Esophagus squamous epithelium (tissue), 5 donors: ENCODE measurements at places on chromosomes 4 and X.

GRCh38 chrX:40855411-40855810 lies 120.1 kb upstream of the MED14 start:
- DNase-seq: no peak

GRCh38 chr4:176377780-176378179 lies 58.0 kb downstream of the SPCS3 start:
- no peak for DNase-seq

GRCh38 chrX:111503485-111503993 lies 7.9 kb upstream of the SERTM2 start:
- no peak for DNase-seq

- DNase-seq: no peak
These were observed 67.7 kb downstream of the MCF2 start for GRCh38 chrX:139640259-139640658.

DNA sequence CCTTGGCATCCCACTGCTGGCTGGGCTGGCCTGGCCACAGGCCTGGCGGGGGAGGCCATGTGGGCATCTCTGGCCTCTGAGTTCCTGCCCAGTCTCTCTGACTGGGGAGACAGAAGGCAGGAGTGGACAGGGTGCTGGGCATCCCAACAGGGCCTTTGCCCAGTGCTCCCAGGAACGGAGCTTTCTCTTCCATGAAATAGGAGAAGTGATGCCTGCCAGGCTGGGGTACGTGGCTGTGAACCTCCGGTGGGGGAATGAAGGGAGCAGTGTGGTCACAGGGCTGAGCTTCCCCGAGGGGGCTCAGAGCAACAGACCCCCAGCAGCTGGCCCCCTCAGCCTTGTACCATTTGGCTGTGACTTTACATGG lies 40.4 kb upstream of the HMX1 start:
- DNase-seq: no peak

GRCh38 chrX:110301194-110301593 lies 16.7 kb downstream of the AMMECR1 start:
- no peak for DNase-seq

DNA sequence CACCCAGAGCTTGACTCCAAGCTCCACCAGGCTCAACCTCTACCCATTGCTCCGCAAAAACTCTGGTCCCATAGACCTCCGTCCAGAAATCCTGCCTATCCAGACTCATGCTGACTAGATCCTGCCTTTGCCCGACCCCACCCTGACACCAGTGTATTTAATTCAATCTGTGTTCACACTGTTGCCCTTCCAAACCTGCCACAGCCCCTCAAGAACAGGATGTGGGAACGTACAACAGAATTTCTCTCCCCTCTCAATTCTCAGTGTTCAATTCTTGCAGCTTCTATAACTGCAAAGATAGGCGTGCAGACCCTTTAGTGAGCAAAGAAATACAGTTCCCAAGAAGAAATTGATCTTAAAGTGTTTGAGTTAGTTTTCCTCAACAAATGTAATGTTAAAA lies 154.2 kb upstream of the FRG1 start:
- no peak for DNase-seq

- no peak for DNase-seq
These were observed 42.2 kb upstream of the DHRSX start for GRCh38 chrX:2542826-2543521.

GRCh38 chr4:71184195-71184781 lies 154.5 kb upstream of the SLC4A4 start:
- DNase-seq: no peak

- no peak for DNase-seq
These were observed 150.6 kb upstream of the SLC4A4 start for GRCh38 chr4:71188156-71188640.

DNA sequence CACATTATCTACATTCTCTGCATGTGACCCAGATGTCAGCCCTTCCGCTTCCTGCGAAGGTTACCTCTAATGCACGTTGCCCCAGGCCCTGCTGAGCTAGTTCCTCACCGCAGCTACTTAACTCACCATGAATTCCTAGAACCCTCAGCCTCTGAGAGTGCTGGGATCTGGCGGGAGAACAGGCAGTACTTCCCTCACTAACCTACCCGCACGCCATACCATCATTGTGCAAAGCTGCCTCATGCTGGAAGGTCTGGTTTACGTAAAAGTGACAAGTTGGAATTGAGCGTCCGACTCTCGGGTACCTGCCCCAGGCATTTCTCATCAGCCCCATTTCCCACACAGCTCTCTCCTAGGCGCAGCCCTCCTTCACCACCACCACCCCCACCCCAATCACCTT lies 6.3 kb downstream of the SLC25A4 start:
- DNase-seq: no peak

DNA sequence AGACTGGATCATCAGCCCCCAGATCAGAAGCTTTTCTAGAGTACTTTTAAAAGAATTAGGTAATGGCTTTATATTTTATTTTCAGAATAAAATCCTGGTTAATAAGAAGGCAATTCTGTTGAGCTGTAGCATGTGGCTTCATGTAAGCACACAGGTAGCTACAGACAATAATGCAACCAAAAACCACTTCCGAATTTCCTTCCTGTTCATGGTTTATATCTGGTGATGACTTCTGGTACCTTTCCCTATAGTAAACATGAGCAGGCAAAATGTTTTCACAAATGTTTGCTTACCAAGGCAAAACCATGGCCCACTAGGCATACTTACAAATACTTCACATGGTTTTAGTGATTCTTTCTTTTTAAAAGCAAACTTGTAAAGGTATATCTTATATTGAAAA lies 144.6 kb downstream of the CDS1 start:
- DNase-seq: no peak

DNA sequence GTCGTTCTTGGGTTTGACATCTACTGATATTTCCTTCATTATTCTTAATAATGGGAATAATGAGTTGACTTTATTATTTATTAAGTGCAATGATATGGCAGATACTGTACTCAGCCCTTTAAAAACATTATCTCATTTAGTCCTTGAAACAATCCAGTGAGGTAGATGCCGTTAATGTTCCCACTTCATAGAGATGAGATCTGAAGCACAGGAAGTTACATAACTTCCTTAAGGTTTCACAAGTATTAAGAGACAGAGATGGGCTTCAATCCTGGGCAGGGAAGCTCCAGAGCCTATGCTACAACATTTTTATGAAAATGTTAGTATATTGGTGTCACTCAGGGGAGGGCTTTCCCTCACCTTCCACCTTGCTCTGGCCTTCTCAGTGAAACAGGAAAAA lies 9.7 kb upstream of the KLHL13 start:
- DNase-seq: no peak

- no peak for DNase-seq
These were observed 155.5 kb upstream of the MXRA5 start for GRCh38 chrX:3501833-3502535.

DNA sequence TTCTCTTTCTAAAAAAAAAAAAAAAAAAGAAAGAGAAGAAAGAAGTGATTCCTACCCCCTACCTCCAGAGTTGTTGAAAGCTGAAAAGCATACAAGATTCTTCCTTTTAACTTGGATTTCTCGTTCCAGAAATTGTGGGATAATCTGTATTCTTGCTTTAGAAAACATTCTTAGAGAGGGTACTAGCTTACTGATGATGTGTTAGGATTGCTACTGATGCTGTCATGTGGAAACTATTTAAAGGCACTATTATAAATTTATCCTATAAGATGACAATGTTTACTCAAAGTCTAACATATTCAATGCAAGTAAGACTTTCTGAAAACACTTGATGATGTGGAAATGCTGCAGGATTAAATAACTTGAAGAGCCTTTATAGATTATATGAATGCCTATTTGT lies 204.0 kb upstream of the PUDP start:
- no peak for DNase-seq

GRCh38 chr4:35925806-35926205 lies 318.5 kb downstream of the ARAP2 start:
- DNase-seq: no peak

DNA sequence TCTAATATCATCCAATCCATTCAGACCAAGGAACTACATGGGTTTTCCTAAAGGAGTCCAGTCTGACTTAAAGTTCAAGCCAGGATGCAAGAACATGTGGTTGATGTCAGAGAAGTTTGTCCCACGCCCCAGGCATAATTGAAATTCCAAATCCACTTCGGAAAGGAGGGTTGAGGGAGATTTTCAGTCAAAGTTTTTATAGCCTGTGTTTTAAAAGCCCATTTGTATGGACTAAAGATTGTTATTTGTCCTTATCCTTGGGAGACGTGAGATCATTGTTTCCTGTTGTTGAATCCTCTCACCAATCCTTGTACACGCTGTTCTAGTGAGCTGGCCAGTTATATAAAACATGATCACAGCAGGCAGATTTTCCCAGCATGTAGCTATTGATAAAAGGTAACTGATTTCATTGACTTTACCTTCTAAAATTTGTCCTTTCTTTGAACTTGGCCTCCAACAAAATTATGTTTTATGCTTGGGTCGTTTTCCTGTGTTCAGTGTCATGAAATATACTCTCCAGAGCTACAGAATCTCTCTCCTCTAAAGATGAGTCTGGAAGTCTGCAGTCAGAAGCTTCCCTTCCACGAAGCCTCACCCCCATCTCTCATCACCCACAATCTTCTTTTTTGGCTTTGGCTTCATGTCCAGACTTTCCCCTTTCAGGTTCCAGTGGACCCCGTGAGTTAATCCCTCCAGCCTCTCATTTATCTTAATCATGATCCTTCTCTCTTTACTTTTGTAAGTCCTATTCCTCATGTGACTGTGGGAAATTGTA lies 92.9 kb downstream of the ATP10D start:
- DNase-seq: no peak

DNA sequence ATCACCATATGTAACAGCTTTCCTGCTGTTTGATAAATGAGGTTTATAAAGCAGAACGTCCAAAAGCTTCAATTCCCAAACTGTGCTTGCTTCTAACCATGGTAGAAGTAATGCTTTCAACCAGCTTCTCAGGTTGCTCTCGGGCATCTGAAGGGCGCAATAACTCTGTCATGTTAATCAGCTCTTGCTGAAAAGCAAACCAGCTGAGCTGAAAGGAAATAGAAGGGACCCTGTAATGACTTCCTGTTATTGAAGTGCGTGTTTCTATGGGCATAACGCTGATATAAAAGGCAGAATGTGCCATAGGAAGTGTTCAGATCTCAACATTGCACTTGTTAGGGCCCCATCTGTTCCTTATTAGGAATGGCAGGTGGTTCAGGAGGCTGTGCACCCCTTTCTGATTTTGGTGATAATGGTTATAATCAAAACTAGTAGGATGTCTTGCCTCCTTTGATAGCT lies 21.2 kb downstream of the HERC3 start:
- DNase-seq: no peak

DNA sequence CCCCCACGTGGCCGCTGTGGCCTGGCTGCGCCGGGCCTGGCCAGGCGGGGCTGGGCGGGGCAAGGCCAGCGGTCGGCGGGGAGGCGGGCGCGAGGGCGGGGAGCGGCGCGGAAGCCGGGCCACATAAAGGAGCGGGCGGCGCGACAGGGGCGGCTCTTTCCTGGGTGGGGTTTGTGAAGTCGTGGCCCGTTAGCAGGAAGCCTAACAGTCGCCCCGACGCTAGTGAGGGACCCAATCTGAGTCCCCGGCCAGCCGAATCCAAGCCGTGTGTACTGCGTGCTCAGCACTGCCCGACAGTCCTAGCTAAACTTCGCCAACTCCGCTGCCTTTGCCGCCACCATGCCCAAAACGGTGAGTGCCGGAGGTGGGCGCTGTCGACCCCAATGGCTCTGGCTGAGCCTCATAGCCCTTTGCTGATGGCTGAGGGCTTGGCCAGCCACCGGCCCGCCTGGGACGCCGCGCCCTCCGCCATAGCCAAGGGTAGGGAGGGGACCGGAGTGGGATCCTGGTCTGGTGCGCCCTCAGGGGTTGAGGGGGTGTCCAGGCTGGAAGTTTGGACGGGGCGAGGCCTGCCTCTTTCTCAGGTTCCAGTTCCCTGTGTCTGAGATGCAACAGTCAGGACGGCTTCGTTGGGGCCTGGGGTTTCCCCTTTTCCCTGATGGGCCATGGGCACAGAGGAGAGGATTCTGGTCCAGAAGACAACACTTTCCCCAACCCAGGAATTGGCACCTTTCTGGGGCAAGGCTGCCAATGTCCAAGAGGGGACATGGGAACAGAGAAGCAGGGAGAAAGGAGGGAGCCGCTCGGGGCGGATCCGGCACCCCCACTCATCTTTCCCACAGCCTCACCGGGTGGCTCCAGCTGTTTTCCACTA lies at the start of gene MSN:
Gene MSN, plus strand, starts transcription at position 152 of the 874 bp plus-strand sequence. Its CDS starts 188 bp downstream, at position 340.
- DNase-seq: no peak

DNA sequence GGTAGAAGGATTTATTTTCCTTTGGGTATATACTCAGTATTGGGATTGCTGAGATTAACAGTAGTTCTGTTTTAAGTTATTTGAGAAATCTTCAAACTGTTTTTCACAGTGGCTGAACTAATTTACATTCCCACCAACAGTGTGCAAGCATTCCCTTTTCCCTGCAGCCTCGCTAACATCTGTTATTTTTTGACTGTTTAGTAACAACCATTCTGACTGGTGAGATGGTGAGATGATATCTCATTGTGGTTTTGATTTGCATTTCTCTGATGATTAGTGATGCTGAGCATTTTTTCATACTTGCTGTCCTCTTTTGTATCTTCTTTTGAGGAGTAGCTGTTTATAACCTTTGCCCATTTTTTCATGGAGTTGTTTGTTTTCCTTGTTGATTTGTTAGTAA lies 457.8 kb downstream of the TRAM1L1 start:
- DNase-seq: no peak

GRCh38 chr4:173246719-173247118 lies 78.1 kb downstream of the GALNT7 start:
- no peak for DNase-seq

- DNase-seq: no peak
These were observed 172.8 kb upstream of the CXCL13 start for GRCh38 chr4:77432717-77433417.

DNA sequence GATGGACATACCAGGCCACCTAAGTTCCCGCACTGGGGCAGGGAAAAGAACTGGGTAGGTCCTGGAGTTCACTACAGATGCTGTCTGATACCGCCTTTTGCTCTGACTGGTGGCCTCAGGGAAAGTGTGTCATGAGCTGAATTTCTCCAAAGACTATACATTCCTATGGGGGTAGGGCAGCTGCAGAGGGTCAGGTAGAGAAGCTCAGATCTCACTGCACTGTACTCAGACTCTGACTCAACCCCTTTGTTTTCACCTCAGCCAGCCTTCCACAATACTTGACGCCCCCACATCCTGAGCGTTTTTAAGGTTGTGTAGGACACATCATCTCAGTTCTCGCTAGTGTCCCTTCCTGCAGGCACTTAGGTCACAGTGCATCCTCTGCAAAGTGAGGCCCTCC lies 7.8 kb downstream of the GATB start:
- DNase-seq: no peak

GRCh38 chr4:82423245-82424054 lies 6.8 kb downstream of the HNRNPDL start:
- DNase-seq: no peak
